ENCODE measurements at places on chromosomes 5 and 9. TPM values are rescaled to one million over a fixed set of nuclear protein-coding genes. Genes with fewer than 3 reads are reported as not detected.

GRCh38 chr9:37271679-37272078 is 150.8 kb upstream of the GRHPR start:
- H3K27ac ChIP-seq = no peak overlapping the region
- H3K36me3 ChIP-seq = peaks cover 5% of the 10 kb centered on the region
- no peak overlapping the region for H3K4me3 ChIP-seq
- H3K4me1 ChIP-seq = no peaks in the 10 kb centered on the region

- DNase-seq = no peak
- no peaks in the 10 kb centered on the region for H3K36me3 ChIP-seq
- no peaks in the 10 kb centered on the region for H3K27me3 ChIP-seq
Measured at GRCh38 chr5:15334551-15335266, 165.3 kb upstream of the FBXL7 start.

HBEGF gene
- total RNA-seq = 28.9 TPM

NR5A1 gene
- total RNA-seq = not detected

NIPAL4 gene
- 2.2 TPM for total RNA-seq

GRCh38 chr5:116135344-116135743 is 50.5 kb downstream of the COMMD10 start:
- no peak overlapping the region for H3K4me3 ChIP-seq
- H3K27me3 ChIP-seq = no peaks in the 10 kb centered on the region
- DNase-seq = no peak
- H3K36me3 ChIP-seq = peaks cover 2% of the 10 kb centered on the region
- H3K4me1 ChIP-seq = peaks cover 15% of the 10 kb centered on the region

DNA sequence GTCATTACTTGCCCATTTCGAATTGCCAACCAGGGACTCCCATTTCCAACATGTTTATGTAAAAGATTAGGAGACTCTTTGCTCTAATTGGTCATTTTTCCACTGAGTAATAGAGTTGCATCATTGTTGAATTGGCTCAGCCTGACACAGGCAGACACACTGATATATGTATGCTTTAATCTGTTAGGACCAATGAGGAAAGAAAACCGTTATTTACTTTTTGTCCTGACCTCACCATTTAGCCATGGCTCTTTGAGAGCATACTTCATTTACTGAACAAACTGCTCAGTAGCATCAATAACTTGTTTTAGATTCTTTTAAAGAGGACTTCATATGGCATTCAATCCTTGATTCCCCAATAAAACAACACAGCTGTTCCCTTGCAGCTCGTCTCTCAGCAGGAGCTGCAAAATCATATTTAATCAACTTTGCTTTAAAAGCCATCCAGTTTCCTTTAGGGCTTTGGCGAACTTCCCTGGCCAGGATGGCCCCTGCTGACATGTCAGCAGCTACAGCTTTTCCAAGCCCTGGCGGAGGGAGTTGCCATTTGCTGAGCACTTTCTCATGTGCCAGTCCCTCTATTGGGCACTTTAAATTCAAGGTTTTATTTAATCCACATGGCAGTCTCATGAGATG is 251.5 kb upstream of the TNC start:
- H3K4me1 ChIP-seq = no peaks in the 10 kb centered on the region
- no peak overlapping the region for H3K27ac ChIP-seq
- DNase-seq = no peak
- H3K36me3 ChIP-seq = no peaks in the 10 kb centered on the region

DNA sequence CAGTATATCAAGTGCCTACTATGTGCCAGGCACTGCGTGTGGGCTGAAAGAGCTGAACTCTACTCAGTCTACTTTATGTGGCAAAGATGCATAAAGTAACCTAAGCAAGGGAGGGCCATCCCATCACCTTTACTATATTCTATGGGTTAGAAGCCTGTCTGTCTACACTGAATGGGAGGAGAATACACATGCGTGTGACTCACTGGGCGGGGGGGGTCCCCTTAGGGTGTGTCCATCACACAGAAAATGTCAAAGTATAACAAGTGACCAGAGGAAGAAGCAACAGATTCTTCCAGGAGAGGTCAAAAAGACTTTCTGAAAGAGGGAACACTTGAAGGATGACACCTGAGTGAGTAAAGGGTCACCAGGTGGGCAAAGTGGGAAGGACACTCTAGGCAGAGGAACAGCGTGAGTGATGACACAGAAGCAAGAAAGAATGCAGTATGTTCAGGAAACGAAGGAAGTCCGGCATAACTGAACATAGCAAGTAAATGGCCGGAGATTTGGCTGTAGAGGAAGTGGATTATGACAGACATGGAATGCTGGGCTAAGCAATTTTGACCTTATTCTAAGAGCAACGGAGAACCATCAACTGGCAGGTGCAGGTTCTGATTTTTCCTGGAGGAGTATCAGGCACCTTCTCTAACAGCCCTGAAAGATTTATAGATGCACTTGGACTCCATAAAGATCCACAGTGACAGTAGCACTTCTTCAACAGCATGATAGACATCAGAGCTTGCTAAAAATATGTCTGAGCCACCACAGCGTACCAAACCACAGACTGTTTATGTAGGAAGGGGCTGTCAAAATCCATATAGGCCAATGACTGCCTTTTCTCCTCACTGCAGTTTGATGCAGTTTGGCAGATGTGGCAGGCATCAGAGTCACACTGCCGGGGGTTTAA is 8.0 kb upstream of the WHRN start:
- peaks cover 19% of the 10 kb centered on the region for H3K4me1 ChIP-seq
- no peak for DNase-seq
- H3K27ac ChIP-seq = no peak overlapping the region
- H3K4me3 ChIP-seq = no peak overlapping the region
- H3K27me3 ChIP-seq = peaks cover 13% of the 10 kb centered on the region
- no peaks in the 10 kb centered on the region for H3K36me3 ChIP-seq

PITX1 gene
- 1.1 TPM for total RNA-seq

- no peak overlapping the region for H3K4me3 ChIP-seq
- no peaks in the 10 kb centered on the region for H3K36me3 ChIP-seq
- H3K4me1 ChIP-seq = peaks cover 8% of the 10 kb centered on the region
- no peak overlapping the region for H3K27ac ChIP-seq
- peaks cover 15% of the 10 kb centered on the region for H3K27me3 ChIP-seq
Measured at GRCh38 chr5:138495351-138495750, 30.1 kb downstream of the EGR1 start.

DNA sequence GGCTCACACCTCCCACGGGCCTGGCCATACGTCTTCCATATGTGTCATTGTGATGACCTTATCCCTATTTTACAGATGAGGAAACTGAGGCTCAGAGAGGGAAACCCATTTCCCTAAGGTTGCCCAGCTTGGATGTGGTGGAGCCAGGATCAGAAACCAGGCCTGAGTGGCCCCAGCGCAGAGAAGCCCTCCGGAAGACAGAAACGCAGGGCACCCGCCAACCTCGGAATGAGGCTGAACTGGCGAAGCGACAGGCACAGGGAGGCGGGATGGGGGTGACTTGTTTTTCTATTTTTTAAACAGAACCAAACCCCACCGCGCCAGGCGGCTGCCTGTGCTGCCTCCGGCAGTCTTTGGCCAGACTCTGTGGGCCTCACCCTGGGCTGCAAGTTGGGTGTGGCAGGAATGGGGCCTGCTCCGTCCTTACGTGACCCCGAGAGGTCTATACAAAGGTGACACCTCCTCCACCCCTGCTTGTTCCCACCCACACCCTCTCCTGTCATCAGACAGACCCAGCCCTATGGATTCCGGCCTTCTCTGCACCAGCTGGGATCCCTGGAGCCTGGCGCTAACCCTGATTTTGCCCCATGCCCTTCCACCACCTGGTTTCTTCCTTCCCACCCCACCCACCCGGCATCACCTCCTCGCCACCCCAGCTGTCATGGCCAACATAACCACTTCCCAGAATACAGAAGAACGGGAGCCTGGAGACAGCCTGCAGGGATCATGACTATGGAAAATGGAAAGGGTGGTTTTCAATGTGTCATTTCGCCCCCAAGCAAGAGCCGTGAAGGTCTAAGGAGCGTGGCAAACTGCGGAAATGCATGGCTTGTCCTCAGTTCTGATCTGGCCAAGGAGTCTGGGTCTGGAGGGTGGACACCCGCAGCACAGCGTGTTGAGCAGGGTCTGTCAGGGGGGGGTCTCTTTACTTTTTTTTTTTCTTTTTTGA is 23.6 kb downstream of the PLPP7 start:
- H3K4me1 ChIP-seq = peaks cover 10% of the 10 kb centered on the region
- no peak overlapping the region for H3K4me3 ChIP-seq
- no peak overlapping the region for H3K27ac ChIP-seq
- DNase-seq = no peak

OR1J2 gene
- not detected for total RNA-seq

GRCh38 chr5:3022665-3023064 is 271.2 kb upstream of the IRX2 start:
- no peak overlapping the region for H3K4me3 ChIP-seq
- no peaks in the 10 kb centered on the region for H3K36me3 ChIP-seq
- no peak overlapping the region for H3K27ac ChIP-seq
- H3K27me3 ChIP-seq = no peaks in the 10 kb centered on the region
- no peaks in the 10 kb centered on the region for H3K4me1 ChIP-seq

DNA sequence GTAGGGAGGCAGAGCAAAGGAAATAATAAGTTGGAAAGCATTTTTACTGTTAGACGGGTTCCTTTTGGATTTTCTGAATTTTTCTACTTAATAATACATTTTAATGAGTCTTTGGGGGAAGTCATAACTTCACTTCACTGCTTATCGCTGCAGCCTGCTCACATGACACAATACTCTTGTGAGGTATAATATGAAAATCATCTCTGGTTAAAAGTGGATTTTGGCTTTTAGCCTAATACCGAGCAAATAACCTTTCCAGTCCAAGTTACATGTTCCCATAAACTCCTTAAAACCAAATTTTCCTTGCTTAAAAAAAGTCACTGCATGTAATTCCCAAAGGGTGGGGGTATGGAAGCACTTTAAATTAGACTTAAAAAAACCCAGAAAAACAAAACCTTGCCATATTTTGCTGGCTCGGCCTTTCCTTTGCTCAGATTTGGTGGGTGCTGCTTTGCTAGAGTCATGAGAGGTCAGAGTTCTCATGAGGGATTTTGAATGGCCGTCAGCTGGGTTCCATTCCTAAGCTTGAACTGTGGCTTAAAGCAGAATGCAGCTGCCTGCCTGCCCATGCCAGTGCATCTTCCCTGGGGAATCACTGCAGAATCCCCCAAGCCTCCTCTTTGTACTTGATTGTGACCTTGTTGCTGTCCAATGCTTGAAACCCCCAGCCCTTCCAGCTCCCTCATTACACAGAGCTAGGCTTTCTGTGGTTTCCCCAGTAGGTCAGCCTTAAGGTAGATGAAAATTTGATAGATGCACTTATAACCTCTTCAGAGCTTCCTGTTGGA is 331.8 kb downstream of the KDM4C start:
- H3K36me3 ChIP-seq = peaks cover 8% of the 10 kb centered on the region
- H3K4me1 ChIP-seq = peaks cover 10% of the 10 kb centered on the region
- no peak overlapping the region for H3K4me3 ChIP-seq
- H3K27ac ChIP-seq = no peak overlapping the region

GPR151 gene
- total RNA-seq = not detected

RNF180 gene
- not detected for total RNA-seq

- H3K4me3 ChIP-seq = no peak overlapping the region
- no peaks in the 10 kb centered on the region for H3K4me1 ChIP-seq
- no peak for DNase-seq
- no peak overlapping the region for H3K27ac ChIP-seq
- H3K36me3 ChIP-seq = no peaks in the 10 kb centered on the region
Measured at GRCh38 chr9:92686954-92687353, 17.0 kb upstream of the IPPK start.

DNA sequence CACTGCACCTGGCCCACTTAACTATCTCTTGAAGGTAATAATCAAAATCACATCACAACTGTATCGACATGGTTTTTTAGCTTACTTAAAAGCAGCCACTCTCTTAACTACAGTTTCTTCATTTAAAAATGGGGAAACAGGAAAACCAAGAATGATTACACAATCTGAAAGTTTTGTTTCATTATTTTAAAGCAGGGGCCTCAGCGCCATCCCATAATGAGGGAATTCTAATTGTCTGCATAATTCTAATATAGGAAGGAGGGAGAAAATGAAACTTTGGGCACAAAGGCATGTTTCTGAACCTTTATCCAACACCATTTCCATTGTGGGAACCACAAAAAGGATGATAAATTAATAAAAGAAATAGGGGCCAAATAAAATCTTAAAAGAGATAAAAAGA is 7.6 kb downstream of the HACD4 start:
- H3K36me3 ChIP-seq = peaks cover 47% of the 10 kb centered on the region
- no peak for DNase-seq
- H3K4me3 ChIP-seq = no peak overlapping the region
- H3K27ac ChIP-seq = no peak overlapping the region
- H3K27me3 ChIP-seq = no peaks in the 10 kb centered on the region
- peaks cover 12% of the 10 kb centered on the region for H3K4me1 ChIP-seq

SNCB gene
- total RNA-seq = not detected

PCDH12 gene
- 2.2 TPM for total RNA-seq

- H3K4me3 ChIP-seq = no peak overlapping the region
- H3K27ac ChIP-seq = no peak overlapping the region
- no peak for DNase-seq
- no peaks in the 10 kb centered on the region for H3K27me3 ChIP-seq
Measured at GRCh38 chr9:27467486-27467885, 56.6 kb upstream of the IFNK start.

SH3PXD2B gene
- total RNA-seq = 0.26 TPM

STRBP gene
- 24.2 TPM for total RNA-seq

- H3K4me3 ChIP-seq = no peak overlapping the region
- no peaks in the 10 kb centered on the region for H3K27me3 ChIP-seq
- no peak for DNase-seq
- H3K4me1 ChIP-seq = peaks cover 28% of the 10 kb centered on the region
- peaks cover 6% of the 10 kb centered on the region for H3K36me3 ChIP-seq
Measured at GRCh38 chr5:79803007-79803406, 113.4 kb downstream of the CMYA5 start.

- H3K4me3 ChIP-seq = no peak overlapping the region
- no peak for DNase-seq
- H3K27me3 ChIP-seq = no peaks in the 10 kb centered on the region
- no peak overlapping the region for H3K27ac ChIP-seq
- peaks cover 22% of the 10 kb centered on the region for H3K36me3 ChIP-seq
Measured at GRCh38 chr9:124381170-124381945, 33.9 kb downstream of the PSMB7 start.
